Smooth muscle cell of the coronary artery (primary cell): ENCODE measurements at places on chromosomes 5 and 9. TPM values are rescaled to one million over a fixed set of nuclear protein-coding genes. Genes with fewer than 3 reads are reported as not detected.

MEGF9 gene
- total RNA-seq = 4.1 and 6.8 TPM in 2 replicates

KCNMB1 gene
- total RNA-seq = 0.08 TPM in 1 of 2 replicates, not detected in the other

MORN5 gene
- total RNA-seq = 0.15 TPM in 1 of 2 replicates, not detected in the other

ABO gene
- not detected in 2 replicates for total RNA-seq

ERCC8 gene
- 9.8 and 14.9 TPM in 2 replicates for total RNA-seq

CCNO gene
- 0.30 TPM in 1 of 2 replicates, not detected in the other for total RNA-seq

IL9 gene
- total RNA-seq = not detected in 2 replicates

DRD1 gene
- under 0.01 and 0.70 TPM in 2 replicates for total RNA-seq

HEXB gene
- 198 and 366 TPM in 2 replicates for total RNA-seq

LMX1B gene
- not detected in 2 replicates for total RNA-seq

CRB2 gene
- total RNA-seq = not detected in 2 replicates

OLFM1 gene
- 0.15 and 4.2 TPM in 2 replicates for total RNA-seq

GPRIN1 gene
- total RNA-seq = 0.70 and 0.83 TPM in 2 replicates

CLTA gene
- total RNA-seq = 185 and 417 TPM in 2 replicates

GCNT4 gene
- total RNA-seq = 1.9 and 2.7 TPM in 2 replicates

JADE2 gene
- total RNA-seq = 11.9 and 23.8 TPM in 2 replicates

ARID3C gene
- 0.08 TPM in 1 of 2 replicates, not detected in the other for total RNA-seq

KIF27 gene
- 2.8 and 4.2 TPM in 2 replicates for total RNA-seq

CCDC192 gene
- not detected in 2 replicates for total RNA-seq

COX7C gene
- 205 and 278 TPM in 2 replicates for total RNA-seq

OBP2B gene
- not detected in 2 replicates for total RNA-seq

SOX30 gene
- total RNA-seq = not detected in 2 replicates

SH3GL2 gene
- total RNA-seq = not detected in 2 replicates

ECSCR gene
- total RNA-seq = 0.23 and 12.6 TPM in 2 replicates

MUSK gene
- total RNA-seq = under 0.01 TPM in 1 of 2 replicates, not detected in the other

F12 gene
- total RNA-seq = 0.12 and 0.90 TPM in 2 replicates

CORO2A gene
- 0.15 and 0.35 TPM in 2 replicates for total RNA-seq

PCDH1 gene
- 4.0 and 27.5 TPM in 2 replicates for total RNA-seq

GMCL2 gene
- not detected in 2 replicates for total RNA-seq

FGD3 gene
- total RNA-seq = not detected in 2 replicates

PDE6A gene
- under 0.01 TPM in 1 of 2 replicates, not detected in the other for total RNA-seq

TYRP1 gene
- total RNA-seq = 0.38 TPM in 1 of 2 replicates, not detected in the other

CDH12 gene
- not detected in 2 replicates for total RNA-seq

MYOZ3 gene
- 1.9 TPM in 1 of 2 replicates, not detected in the other for total RNA-seq

SPAG8 gene
- 1.2 and 1.3 TPM in 2 replicates for total RNA-seq
